ENCODE measurements at places on chromosomes 2 and 18. TPM values are rescaled to one million over a fixed set of nuclear protein-coding genes. Genes with fewer than 3 reads are reported as not detected.

The APCDD1 gene
- 43.1 TPM for polyA plus RNA-seq

The KLHL29 gene
- polyA plus RNA-seq, result 3.8 TPM

The PAX8 gene
- polyA plus RNA-seq, result 4.0 TPM

The SNED1 gene
- 3.6 TPM for polyA plus RNA-seq

The ST6GAL2 gene
- polyA plus RNA-seq, result 1.1 TPM

The MYO7B gene
- 0.20 TPM for polyA plus RNA-seq

The SULT1C4 gene
- polyA plus RNA-seq, result 0.12 TPM

The UGT1A9 gene
- polyA plus RNA-seq, result 0.01 TPM
